H54 (cell line): ENCODE measurements at places on chromosomes 2 and 18.

- DNase-seq, result no peak
Observed at GRCh38 chr2:19846030-19846429, 55.8 kb downstream of the TTC32 start.

GRCh38 chr2:65901756-65902155, 469.4 kb upstream of the SPRED2 start:
- DNase-seq, result no peak

DNA sequence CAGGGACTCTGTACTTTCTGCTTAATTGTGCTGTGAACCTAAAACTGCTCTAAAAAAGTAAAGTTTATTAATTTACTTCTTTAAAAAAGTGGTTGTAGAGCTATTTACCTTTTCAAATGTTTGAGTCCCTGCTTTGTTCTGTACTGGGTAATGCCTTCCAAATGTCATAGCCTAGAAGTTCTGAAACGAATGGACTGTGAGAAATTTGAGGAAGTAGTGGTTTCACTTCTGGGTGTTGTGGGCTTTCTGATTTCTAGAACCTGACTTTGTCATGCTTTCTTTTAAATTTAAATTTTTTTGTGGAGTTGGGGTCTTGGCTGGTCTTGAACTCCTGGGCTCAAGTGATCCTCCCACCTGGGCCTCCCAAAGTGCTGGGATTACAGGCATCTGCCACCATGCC, 44.6 kb downstream of the SMAD4 start:
- no peak for DNase-seq

DNA sequence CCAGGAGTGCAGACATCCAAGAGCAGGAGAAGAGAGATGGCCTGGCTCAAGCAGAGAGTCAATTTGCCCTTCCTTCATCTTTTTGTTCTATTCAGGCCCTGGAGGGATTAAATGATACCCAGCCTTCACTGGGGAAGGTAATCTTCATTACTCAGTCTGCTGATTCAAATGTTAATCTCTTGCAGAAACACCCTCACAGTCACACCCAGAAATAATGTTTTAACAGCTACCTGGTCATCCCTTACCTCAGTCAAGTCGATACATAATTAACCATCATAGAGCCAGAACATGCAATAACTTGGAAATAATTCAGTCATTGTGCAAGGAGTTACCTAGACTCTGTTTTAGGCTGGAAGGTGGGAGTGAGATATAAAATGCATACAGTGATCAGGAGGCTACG, 163.7 kb upstream of the TNP1 start:
- no peak for DNase-seq

DNA sequence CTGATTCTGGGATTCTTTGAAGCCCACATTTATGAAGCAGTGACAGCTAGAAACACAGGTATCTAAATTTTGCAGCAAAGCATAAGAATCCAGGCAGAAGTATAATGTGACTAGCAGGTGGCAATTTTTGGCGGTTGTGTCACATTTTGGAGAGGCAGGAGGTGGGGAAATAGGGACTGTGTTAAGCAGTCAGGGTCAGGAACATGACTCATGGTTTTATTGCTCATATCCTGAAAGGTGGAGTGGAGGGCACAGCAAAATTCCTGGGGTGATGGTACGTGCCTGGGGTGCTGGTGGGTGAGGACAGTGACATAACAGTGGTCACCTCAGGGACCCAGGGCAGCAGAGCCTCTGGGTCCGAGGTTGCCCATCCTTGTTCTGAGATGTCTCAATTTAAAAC, 63.5 kb upstream of the TTN start:
- peak; percentile 31 for DNase-seq

- DNase-seq, result no peak
Observed at GRCh38 chr2:216242365-216242764, 129.9 kb downstream of the MARCHF4 start.

DNA sequence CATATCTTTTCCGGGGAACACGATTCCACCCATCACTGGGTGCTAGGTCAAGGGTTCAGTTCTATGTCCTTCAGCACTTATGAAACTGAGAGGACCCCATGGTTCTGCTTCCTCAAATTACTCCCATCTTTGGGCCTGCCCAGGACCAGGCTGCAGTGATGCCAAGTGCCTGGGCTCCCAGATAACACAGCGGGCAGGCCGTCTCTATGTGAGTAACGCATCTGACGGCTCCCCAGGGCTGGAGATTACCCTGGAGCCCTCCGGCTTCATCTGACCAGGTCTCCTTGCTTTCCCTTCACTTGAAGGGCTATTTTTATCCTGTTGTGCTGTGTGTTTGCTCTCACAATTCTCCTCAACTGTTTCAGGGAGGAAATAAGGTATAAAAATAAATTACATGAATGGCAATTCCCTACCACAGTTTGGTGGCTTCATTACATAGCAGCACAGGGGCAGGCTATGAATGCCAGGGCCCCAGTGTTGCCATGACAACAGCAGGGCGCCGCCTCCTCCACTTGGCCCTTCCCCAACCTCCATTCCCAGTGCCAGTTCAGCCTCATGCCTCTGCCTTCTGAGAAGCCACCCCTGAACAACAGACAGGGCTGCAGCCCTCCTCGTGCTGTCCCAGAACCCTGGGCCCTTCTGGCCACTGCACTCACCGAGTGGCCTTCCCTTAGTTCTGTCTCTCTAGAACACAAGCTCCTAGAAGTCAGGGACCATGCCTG, 25.4 kb upstream of the TMEM131 start:
- no peak for DNase-seq

- DNase-seq, result no peak
Observed at GRCh38 chr2:202311823-202312388, 46.3 kb downstream of the NOP58 start.

- peak; percentile 31 for DNase-seq
Observed at GRCh38 chr18:58781627-58782194, 83.0 kb upstream of the ZNF532 start.
